ENCODE measurements at places on chromosomes 13 and 19.
A peak's percentile ranks its signal among the peaks of the same experiment; 100 is the strongest.

GRCh38 chr13:50474088-50474662, 369.3 kb downstream of the DLEU7 start:
- no peak for DNase-seq

GRCh38 chr13:95553581-95554385, 1.3 kb downstream of the CLDN10 start:
- DNase-seq: no peak

GRCh38 chr19:16303755-16304154, 20.9 kb upstream of the KLF2 start:
- no peak for DNase-seq

DNA sequence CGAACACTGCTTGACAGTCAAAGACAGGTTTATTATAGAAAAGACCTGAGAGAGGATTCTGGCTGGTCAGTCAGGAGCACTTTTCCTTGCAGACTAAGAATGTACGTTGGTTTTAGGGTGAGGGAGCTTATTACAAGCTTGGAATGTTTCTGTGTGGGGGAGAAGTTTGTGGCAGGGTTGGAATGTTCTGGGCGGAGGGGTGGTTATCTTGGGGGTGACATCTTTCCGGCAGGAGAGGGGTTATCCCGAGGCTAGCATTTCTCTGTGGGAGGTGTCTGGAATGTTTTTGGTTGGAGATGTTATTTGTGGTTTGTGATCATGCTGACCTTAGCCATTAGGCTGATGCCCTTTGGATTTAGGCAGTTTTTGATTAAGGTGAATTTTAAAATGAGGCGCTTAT, 61.8 kb downstream of the ZNF136 start:
- DNase-seq: no peak

GRCh38 chr13:43191546-43191945, 168.2 kb downstream of the DNAJC15 start:
- DNase-seq: no peak

GRCh38 chr13:95153647-95154412, 147.4 kb downstream of the ABCC4 start:
- DNase-seq: no peak

DNA sequence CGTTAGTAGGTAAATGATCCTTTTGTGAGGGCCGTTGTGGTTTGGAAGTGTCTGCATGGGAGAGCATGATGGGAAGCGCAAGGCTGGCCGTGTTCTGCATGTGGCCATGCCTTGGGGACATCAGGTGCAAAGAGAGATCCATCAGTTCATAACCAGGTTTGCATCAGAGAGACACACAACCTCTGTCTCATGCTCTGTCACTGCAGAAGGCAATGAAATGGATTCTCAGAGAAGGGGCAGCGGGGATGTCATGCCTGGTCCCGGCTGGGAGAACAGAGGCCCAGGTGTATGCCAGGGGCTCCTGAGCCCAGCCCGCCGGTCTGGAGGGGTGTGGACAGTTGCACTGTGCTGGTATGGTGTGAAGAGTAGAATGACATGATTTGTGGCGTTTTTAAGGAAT, 60.2 kb downstream of the GGACT start:
- DNase-seq: no peak

DNA sequence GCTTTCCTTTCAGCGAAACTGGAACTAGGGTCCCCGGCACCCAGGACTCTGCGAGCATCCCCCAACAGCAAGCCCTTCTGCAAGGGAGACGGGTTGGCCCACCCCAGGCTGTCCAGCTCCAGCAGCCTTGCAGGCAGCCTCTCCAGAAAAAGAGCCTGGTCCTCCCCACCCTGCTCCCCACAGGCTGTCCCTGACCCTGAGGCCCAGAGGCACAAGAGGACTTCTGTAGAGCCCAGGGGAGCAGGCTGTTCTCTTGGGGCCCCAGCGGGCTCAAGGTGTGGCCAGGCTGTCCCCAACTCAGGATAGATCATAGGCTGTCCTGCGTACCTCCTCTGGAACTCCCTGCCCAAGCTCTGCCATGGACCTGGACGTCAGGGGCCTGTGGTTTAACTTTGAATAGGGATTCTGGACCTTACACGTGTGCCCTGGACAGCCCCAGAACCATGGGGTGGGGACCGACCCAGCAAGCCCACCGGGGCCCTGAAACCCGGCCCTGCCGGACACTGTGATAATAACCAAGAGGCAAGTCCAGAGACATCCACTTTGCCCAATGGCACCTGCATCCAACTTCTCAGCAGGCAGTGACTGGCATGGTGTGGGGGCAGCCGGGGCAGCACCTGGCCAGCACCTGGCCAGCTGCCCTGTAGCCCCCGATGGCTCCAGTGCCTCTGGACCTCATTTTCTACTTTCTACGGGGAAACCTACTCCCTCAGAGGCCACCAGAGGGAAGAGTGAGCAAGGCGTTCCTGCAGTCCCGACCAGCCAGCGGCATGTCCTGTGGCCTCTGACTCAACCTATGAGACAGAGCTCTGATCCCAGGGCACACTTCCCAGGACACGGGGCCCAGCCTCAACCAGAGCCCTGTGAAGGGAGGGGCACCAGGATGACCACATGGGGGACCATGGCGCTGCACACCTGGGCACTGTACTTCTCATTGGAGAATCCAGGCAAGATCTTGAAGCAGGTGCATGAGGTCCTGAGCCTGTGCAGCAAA, 50.9 kb upstream of the TPM4 start:
- peak; percentile 70 for DNase-seq

- DNase-seq: no peak
These were observed 1104.9 kb upstream of the SLC10A2 start for GRCh38 chr13:104170980-104171555.

DNA sequence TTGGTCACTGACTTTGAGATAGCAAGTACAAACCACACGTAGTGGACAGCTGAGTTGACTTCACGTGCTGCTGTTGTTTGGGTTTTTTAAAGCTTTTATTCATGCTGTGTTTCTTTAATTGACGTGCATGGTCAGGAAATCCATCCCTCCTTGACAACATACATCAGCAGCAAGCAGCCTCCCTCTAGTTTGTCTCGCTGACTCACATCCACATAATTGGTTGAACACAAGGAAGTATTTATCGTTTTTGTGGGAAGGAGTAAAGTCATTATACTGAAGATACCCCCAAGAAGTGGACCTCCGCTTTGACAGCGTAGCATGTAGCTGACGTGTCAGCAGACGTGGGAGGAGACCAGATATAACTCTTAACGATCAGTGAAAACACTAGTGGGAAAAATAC, 355.8 kb downstream of the MYO16 start:
- DNase-seq: no peak

DNA sequence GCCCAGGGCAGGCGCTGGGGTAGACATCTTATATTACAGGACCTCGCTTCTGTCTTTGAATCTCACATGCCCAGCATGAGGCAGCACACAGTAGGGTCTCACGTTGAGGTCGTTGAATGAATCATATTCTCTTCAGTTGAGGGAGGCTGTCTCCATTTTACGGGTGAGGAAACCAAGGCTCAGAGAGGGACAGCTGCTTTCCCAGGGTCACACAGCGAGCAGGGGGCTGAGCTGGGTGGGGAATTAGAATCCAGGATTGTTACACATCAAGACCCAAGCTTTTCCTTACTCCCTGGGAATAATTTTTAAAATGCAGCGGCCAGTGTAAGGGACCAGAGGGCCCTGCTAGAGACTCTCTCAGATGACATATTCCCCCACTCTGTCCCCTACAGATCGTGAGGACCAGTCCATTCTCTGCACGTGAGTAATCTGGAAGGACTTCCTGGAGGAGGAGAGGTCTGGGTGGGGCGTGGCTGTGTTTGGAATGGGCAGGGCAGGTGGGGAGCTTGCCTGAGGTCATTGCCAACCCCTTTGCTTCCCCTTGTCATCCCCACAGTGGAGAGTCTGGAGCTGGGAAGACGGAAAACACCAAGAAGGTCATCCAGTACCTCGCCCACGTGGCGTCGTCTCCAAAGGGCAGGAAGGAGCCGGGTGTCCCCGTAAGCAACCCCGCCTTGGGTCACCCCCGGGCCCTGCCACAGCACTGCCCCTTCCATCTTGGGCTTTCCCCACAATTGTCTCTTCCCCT, 19.4 kb downstream of the MYH14 start:
- no peak for DNase-seq

- DNase-seq: no peak
These were observed 185.2 kb downstream of the KLF12 start for GRCh38 chr13:73948848-73949529.

DNA sequence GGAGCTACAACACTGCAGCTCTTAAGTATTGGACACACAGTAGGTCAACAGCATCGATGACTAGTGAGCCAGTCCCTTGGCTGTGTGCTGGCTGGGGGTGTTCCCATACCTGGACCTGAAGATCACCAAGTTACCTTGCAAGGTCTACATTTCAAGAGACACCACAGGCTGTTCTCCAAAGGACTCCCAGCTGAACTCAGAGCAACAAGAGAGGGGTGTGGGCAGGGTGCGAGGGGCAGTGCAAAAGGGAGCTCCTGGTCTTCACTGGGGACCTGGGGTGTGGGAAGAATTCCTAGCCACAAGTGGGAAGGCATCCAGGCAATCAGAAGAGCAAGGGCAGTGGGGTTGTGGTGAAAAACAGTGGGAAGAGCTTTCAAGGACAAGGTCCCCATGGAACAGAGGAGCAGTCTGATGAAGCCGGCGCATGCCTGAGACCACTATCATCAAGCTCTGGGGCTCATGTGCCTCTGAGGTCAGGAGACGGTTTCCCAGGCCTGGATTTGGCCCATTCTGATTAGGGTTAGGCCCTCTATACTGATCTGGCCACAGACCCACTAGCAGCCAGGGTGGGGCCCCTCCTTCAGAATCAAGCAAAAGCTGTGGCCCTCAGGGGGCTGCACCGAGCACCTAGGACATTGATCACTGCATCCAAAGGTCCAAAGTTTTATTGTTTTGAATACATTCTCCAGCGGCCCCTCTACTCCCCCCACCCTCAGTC, 4.7 kb upstream of the GSK3A start:
- DNase-seq: peak; percentile 78

- no peak for DNase-seq
These were observed 175.1 kb upstream of the KL start for GRCh38 chr13:32840989-32841713.
